Stimulated activated CD8-positive, alpha-beta memory T cell treated with anti-CD3 and anti-CD28 coated beads, Interleukin-15, amount 100 ng/mL, for 24 hours (primary cell): ENCODE measurements at places on chromosomes 2 and 18.

DNA sequence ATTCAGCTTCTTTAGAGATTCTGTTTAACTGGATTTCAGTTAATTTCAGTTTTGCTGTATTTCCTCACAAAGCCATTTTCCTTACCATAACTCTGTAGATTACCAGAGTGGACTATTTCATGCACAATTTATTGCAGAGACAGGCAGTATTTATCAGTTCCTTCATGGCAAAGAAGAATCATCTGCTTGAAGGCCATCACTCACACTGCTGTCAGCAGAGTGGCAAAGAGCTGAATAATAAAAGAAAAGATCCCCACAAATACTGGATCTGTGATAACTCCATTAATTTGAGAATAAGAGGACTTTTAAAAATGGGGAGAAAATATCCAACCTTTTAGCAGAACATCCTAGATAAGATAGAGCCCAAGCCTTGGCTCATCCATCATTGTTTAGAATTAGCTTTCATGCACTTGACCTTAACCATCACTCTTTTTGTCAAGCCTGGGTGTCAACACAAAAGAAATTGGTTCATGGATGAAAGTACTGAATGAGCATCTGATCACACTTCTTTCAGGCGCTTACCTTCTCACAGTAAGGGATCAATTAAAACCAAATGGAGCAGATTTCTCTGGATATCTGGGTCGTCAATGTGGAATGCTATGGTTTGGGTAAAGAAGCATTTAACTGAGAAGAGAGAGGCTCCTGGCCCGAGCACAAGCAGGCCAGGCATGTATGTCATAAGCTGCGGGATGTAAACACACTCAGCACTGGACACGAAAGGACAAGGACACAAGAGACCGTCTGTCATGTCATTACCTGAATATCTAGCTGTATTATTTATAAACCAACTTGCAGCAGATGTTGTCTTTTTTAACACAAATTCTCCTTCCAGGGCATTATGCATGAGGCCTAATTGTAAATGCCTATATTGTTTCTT is 376.2 kb downstream of the ZNF521 start:
- DNase-seq: no peak

DNA sequence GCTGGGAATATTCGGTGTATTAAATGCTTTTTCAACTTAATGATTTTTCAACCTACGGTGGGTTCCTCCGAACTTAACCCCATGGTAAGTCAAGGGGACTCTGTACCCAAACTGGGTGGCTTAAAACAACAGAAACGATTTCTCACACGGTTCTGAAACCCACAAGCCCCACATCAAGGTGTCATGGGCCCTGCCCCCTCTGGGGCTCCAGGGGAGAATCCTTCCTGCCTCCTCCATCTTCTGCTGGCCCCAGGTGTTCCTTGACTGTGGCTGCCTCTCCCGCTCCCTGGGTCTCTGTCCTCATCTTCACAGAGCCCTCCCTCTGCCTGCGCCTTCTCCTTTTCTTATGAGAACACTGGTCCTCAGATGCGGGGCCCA is 301.3 kb upstream of the SALL3 start:
- DNase-seq: no peak

DNA sequence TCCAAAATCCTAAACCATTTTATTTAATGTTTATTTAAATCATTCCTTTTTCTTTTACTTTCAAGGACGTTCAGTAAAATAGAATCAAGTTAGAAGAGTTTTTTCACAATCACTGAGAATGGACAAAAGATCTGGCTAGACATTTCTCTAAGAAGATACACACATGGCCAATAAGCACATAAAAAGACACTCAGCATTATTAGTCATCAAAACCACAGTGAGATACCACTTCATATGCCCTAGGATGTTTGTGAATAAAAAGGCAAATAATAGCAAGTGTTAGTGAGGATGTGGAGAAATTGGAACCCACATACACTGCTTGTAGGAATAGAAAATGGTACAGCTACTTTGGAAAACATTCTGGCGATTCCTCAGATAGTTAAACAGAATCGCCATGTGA is 76.1 kb downstream of the RHBDD1 start:
- no peak for DNase-seq

GRCh38 chr2:118858485-118859156 is 11.2 kb upstream of the EN1 start:
- DNase-seq: no peak

- DNase-seq: no peak
Measured at GRCh38 chr2:164438490-164439205, 182.6 kb downstream of the GRB14 start.

GRCh38 chr2:240713071-240713927 is 21.6 kb downstream of the AQP12A start:
- DNase-seq: no peak

DNA sequence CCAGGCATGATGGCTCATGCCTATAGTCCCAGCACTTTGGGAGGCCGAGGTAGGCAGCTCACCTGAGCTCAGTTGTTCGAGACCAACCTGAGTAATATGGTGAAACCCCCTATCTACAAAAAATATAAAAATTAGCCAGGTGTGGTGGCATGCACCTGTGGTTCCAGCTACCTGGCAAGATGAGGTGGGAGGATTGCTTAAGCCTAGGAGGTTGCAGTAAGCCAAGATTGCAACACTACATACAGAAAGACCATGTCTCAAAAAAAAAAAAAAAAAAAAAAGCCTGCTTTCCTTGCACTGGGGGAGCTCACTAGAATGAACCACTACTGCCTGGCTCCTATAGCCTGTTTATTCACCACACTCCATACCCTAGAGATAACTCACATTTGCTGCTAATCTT is 7.4 kb upstream of the MAT2A start:
- no peak for DNase-seq

- no peak for DNase-seq
Measured at GRCh38 chr2:163990541-163990940, 254.7 kb upstream of the FIGN start.

- DNase-seq: no peak
Measured at GRCh38 chr2:111688482-111688881, 195.5 kb downstream of the ANAPC1 start.
